ENCODE measurements at places on chromosomes 1 and 21.

GRCh38 chr1:97210307-97210706, 488.7 kb downstream of the PTBP2 start:
- DNase-seq = no peak

- no peak for DNase-seq
Measured at GRCh38 chr21:38842079-38842478, 36.4 kb downstream of the ETS2 start.

GRCh38 chr1:157404614-157405013, 147.7 kb downstream of the FCRL5 start:
- DNase-seq = no peak

DNA sequence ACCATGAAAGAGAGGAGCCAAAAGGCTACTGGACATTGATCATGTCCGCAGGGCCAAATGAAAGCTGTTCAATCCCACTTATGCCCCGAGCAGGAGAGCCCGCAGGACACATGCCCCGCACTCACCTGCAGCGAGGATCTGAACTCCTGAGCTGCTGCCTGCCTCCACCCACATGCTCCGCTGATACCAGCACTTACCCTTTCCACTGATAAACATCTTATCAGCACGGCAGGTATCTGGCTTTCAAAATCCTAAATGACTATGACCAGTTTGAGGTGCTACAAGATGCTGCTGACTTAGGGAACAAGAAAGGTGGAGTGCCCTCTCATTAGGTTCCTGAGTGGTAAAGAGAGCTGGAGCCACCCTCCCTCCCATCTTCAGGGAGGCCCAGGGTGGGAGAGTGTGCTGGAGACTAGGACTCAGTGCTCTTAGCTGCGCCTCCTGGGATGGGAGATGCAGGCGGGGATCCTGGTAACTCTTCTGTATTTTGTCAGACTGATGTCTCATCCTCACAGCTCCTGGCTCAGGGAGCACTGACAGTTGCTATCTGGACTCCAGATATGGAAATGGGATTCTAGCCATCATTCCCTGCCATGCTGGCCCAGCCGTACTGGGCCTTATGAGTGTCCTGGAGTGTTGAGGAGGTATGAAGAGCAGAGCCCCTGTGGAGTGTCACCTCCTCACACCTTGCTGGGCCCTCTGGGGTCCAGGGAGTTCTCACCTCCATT, 86.4 kb upstream of the F3 start:
- no peak for DNase-seq

GRCh38 chr1:197306381-197307062, 38.5 kb downstream of the CRB1 start:
- DNase-seq = no peak

- DNase-seq = no peak
Measured at GRCh38 chr1:183892351-183892793, 87.5 kb downstream of the RGL1 start.

- no peak for DNase-seq
Measured at GRCh38 chr1:107545056-107545577, 404.3 kb downstream of the NTNG1 start.

DNA sequence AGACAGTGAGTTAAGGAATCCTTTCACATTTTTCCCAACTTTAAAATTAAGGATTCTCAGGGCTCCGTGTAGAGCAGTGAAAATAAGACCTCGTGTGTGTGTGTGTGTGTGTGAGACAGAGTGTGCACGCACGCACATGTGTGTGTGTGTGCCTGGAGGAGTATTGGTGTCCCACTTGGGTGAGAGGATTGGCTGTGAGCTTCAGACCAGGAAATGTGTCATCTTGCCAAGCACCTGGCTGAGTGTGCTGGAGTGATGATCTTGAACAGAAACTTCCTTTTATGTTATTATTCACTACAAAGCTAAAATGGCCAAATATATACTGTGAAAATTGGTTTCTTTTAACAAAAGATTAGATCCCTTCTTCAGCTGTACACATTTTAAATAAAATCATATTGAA, 35.2 kb upstream of the NTPCR start:
- DNase-seq = no peak

GRCh38 chr1:201530741-201531531, 8.0 kb upstream of the NAV1 start:
- DNase-seq = peak; percentile 88

DNA sequence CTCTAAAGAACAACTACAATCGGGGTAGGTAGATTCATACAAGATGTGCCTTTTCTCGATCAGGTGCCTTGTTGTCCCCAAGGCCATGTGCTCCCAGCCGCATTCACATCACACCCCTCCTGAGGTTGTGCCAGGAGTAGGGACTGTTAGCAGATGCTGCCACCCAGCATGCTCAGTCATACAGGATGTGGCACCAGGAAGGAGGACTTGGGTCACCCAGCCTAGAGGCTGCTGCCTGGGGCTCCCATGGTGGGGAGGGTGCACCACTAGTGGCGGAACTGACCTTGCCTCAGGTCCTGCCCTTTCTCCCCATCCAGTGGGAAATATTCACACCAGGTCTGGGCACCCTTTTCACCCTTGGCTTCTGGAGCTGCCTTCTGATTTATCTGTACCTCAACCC, 8.3 kb downstream of the TEX35 start:
- DNase-seq = no peak

DNA sequence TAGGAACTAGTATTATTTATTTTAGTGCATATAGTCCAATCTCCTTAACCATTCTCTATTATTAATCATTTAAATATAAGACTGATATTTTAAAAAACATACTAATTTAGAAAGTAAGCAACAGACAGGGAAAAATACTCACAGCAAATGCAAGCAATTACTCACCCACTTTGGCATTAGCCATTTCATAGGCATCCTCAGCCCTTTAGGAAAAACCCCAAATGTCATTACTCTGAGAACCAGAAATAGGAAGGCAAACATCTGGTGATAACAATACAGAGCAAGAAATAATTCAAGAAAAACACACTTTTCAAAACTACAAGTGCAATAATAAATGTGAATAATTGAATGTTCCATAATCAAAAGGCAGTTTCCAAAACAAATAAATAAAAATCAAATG, 545.1 kb downstream of the PLPP3 start:
- no peak for DNase-seq

DNA sequence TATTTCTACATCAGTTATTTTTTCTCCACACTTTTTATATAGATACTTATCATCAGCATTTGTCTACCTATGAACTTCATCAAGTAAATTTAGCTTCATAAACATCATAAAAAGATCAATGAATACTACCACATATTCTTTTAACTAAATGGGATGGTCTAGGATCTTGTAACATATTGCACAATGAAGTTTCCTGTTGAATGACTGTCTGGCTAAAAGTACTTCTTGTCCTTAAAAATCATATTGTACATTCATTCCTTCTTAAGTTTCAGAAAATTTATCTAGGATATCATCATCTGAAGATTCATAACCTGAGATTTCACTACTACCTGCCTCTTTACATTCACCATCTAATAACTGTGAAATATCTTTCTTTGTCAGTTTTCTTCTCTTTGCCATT, 69.0 kb downstream of the MAGI3 start:
- no peak for DNase-seq

DNA sequence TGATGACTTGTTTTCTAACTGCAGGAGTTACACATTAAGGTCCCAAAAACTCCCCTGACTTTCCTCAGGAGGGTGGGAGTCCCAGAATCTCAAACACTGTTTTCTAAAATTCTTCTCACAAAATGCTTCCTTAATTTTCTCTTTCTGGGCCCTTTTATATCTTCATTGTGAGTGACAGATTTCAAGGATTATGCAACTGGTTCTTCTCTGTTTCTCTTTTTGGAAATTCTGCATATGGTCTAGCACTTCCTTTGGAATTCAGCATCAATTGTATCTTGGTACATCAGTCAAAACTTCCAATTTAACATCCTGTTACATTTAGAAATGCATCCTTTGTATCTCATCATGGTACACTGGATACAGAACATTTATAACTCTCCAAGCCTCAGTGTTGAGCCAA, 59.7 kb downstream of the LMO4 start:
- DNase-seq = no peak

DNA sequence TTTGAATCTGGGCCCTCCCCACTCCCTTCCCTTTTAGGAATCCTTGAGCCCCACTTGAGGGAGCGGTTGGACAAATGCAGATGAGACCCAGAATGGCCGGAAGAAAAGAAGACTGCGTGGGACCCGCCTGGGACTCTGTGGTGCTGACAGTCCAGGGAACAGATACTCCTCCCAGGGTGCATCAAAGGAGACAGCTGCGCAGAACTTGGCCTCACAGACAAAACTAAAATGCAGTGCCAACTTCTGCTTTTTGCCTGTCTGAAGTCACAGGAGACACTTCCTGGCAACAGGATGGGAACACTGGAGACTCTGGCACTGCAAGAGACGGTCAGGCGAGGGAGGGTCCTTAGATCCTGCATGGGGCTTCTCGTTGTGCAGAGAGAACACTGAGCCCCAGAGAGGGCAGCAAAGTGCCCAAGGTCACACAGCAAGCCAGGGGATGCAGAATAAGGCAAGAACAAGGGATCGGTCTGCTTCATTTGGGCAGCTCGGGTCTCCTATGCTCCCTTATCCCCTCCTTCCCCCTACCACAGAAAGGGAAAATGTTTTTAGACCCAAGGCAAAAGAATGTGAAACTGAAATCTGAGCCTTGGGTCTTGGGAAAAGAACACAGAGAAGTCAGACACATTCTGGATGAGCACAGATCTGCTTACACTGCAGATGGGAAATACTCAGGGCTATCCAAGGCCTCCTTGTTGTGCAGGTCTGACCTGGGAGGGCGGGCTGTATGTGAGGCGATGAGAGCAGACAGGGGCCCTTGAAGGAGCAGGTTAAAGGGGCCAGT, 182.4 kb downstream of the TRABD2B start:
- no peak for DNase-seq

DNA sequence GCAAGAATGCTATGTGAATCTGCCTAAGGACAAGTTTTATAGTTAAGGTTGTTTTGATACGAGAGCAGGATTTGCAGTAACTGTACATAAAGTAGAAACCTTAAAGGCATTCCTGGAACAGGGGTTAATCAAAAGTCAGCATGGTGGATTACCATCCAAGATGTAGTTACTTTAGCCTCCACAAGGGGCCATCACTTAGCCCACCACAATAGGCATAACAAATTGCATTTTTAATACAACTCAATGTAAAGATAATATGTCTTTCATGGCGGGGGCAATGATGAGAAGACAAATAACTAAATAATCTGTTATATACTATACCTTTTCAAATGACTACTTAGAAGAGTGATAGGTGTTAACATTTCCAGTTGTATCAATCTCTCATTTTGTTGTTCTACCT, 611.2 kb upstream of the ADGRL4 start:
- DNase-seq = no peak

DNA sequence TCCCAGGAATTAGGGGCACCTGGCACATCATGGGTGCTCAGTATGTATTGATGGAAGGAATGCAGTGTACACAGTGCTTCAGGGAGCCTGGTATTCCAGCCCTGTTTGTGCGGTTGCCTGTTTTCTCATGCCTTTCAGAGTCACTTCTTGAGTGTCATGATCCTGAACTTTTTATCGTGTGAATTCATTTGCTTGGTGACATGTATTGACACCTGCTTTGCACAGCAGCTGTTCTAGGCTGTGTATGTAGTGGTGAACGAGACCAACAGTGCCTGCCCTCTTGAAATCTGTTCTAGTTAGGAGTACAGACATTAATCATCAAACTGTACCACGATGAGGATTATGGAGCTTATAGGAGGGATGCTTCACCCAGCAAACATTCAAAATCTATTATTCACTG, 6.1 kb downstream of the HTR6 start:
- no peak for DNase-seq

DNA sequence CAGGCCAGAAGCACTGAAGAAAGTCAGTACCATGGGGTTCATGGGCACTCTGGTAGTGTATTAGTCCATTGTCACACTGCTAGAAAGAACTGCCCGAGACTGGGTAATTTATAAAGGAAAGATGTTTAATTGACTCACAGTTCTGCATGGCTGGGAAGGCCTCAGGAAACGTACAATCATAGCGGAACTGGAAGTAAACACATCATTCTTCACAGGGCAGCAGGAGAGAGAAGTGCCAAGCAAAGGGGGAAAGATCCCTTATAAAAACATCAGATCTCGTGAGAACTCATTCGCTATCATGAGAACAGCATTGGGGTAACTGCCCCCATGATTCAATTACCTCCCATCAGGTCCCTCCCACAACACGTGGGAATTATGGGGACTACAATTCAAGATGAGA, 20.2 kb upstream of the ROR1 start:
- DNase-seq = no peak

GRCh38 chr1:196723325-196724185, 51.1 kb upstream of the CFHR3 start:
- DNase-seq = no peak

DNA sequence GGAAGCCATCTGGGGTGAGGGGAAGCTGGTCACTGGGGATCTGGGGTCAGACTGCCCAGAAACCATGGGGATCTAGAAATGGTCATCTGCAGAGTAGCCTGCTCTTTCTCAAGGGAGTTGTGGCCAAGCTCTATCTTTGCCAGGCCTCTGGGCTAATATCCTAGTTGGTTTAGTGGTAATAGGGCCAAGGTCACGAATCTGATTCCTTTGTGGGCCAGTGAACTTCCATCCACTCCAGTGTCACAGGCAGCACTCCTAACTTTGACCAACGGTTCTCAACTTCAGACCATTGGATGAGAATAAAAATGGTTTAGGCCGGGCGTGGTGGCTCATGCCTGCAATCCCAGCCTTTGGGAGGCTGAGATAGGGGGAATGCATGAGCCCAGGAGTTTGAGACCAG, 28.1 kb upstream of the PPP2R5A start:
- no peak for DNase-seq

GRCh38 chr1:119298687-119299303, 69.8 kb upstream of the HAO2 start:
- no peak for DNase-seq

GRCh38 chr1:215252164-215252563, 169.6 kb downstream of the KCNK2 start:
- DNase-seq = no peak

- peak; percentile 56 for DNase-seq
Measured at GRCh38 chr1:225467193-225468020, 39.6 kb upstream of the LBR start.

DNA sequence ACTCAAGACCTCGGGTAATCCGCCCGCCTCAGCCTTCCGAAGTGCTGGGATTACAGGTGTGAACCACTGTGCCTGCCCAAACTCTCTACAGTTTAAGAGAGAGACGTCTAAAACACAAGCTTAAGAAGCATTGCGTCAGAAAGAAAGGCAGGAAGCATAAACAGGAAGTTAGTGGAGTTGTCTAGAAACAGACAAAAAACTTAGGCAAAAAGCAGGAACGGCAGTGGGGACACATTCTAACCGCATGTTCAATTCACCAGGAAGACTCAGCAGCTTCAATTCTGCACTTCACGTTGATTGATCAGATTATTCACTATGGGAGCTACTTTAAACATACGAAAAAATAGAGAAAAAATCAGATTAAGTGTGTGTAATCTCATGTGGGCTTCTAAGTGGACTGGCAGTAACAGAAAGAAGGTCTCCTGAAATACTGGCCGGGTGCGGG, 7.4 kb downstream of the CFAP74 start:
- no peak for DNase-seq

DNA sequence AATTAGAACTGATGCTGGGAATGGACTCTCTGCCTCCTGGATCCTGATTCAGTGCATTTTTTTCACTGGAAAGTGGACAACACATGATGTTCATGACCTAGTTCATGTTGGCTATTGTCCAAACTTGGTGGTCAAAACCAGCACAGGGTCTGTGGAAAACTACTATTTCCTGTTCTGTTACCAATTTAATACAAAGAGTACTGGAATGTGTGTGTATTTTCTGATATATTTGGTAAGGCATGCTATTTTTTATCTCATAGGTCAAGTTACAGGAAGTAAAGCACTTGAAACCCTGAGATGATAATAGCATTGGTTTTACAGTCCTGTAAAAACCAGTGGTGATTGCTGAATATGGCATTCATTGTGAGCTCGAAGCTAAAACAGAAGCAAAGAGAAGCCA, 89.9 kb downstream of the SGIP1 start:
- no peak for DNase-seq
